ENCODE measurements at places on chromosomes 1 and 21.

DNA sequence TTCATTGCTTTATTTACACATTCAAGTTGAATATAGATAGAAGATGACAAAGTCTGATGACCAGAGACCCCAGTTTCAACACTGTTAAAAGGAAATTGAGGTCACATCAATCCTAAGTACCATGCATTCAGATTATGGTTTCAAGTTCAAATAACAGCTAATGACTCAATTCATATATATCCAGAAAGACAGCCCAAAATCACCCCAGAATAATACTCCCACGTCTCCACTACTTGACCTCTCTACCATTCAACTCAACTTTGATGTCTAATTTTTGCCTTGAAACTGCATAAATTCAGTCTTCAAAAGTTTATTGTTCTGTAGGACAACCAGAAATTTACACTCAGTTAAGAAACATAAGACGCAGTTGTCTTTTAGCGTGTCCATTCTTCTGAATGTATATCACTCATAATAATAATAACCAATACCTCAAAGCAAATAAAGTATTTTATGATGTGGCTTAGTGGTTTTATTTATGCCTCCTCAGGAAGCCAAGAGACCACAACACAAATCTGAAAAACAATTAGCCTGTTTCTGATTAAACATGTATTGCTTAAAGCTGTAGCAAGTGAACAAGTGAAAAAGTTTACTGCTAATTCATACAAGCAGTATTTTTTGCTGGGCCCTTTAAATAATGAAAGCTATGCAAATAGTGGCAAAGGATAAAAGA, 569.0 kb downstream of the LTN1 start:
- no peak for DNase-seq

DNA sequence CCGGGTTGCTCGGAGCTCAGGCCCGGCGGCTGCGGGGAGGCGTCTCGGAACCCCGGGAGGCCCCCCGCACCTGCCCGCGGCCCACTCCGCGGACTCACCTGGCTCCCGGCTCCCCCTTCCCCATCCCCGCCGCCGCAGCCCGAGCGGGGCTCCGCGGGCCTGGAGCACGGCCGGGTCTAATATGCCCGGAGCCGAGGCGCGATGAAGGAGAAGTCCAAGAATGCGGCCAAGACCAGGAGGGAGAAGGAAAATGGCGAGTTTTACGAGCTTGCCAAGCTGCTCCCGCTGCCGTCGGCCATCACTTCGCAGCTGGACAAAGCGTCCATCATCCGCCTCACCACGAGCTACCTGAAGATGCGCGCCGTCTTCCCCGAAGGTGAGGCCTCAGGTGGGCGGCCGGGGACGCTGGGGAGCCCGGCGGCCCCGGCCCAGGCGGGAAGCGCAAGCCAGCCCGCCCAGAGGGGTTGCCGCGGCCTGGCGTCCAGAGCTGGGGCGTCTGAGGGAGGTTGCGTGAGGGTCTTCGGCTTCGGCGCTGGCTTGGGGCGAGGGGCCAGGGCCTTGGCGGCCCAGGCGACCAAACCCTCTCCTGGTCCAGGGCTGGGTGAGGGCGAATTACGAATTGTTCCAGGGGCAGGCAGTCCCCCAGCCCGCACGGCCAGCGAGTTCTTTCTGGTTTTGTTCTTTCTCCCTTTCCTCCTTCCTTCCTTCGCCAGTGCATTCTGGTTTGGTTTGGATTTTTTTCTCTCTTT, 805 bp downstream of the SIM2 start:
- no peak for DNase-seq

- DNase-seq = no peak
Measured at GRCh38 chr1:42848823-42849537, 2.6 kb downstream of the ZNF691 start.

GRCh38 chr1:2392686-2393085, 1.0 kb downstream of the RER1 start:
- no peak for DNase-seq

GRCh38 chr1:64579767-64580166, 109.8 kb downstream of the CACHD1 start:
- no peak for DNase-seq

- DNase-seq = no peak
Measured at GRCh38 chr1:56045477-56045876, 533.9 kb downstream of the PLPP3 start.

- DNase-seq = no peak
Measured at GRCh38 chr1:56578138-56578962, 1.0 kb downstream of the PLPP3 start.

- no peak for DNase-seq
Measured at GRCh38 chr1:179586107-179586823, 5.4 kb upstream of the TDRD5 start.

- no peak for DNase-seq
Measured at GRCh38 chr1:85091671-85092280, 43.5 kb upstream of the MCOLN3 start.

GRCh38 chr1:153978274-153978909, 918 bp upstream of the JTB start:
- DNase-seq = no peak

DNA sequence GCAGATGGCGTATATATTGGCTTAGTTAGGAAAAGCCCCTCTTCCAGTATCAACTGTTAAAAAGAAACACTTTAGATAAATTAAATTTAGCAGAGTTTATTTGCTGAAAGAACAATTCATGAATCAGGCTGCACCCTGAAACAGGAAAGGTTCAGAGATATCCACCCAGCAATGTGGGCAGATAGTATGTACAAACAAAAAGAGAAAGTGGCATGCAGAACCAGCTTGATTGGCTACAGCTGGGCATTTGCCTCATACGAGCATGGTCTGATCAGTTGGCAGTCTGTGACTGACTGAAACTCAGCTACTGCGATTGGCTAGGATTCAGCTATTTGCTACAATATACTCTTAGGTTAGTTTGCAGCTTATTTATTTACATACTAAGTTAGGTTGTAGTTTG, 98.2 kb downstream of the ZC3H11B start:
- DNase-seq = no peak

- no peak for DNase-seq
Measured at GRCh38 chr21:16116069-16116468, 386.3 kb downstream of the USP25 start.

GRCh38 chr1:237032029-237032428, 10.0 kb upstream of the RYR2 start:
- DNase-seq = no peak

DNA sequence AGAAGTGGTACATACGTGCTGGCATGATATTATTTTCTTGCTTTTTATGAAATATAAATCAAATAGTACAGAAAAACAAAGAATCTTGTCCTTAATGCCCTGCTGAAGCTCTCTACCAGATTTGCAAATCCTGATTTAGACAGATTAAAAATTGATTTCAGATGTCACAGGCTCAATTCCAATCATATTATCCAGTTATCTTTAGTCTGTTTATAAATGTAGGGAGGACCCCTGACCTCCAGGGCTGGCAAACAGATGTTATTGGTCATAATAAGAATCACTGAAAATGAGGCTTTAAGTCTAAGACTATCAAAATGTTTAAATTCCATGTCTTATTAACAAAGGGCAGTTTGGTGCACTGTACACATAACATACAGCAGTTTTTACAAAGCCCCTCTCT, 62.1 kb downstream of the TP53BP2 start:
- no peak for DNase-seq

DNA sequence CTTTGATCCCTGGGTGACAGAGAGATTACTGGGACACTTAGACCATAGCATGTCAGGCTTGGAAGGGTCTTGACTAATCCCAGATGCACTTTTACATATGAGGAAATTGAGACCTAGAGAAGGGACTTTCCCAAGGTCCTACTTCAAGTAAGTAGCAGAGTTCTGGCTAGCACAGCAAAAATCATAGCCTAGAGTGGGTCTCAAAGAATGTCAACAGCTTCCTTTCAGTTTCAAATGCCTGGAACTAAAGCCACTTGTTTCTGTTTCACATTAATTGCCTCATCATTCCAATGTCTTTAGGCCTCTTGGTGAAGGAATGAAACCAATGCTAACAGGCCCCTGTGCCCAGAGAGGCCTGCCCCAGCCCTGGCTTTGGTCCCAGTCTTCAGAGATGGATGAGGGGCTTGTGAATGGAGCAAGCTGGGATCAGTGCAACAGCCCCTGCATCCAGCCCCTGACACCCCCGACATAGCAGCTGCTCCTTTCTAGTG, 26.6 kb downstream of the ATF3 start:
- DNase-seq = no peak

DNA sequence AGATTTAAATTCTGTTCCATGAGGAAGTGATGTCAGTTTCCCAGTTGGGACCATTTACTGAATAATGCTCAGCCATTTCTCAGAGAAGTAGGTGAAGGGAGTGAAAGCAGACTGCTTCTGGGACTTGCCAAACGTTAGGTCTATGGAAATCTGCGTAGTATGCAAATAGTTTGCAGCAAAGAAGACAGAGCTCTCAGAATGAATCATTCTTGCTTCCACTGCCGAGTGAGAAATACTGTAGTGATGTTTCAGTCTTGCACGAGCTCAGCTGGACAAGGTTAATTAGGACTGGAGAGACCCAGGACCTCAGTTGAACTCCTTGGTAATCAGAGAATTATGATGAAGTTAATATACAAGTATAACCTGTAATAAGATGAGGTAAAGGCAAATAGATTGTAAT, 317.7 kb upstream of the DAB1 start:
- no peak for DNase-seq

DNA sequence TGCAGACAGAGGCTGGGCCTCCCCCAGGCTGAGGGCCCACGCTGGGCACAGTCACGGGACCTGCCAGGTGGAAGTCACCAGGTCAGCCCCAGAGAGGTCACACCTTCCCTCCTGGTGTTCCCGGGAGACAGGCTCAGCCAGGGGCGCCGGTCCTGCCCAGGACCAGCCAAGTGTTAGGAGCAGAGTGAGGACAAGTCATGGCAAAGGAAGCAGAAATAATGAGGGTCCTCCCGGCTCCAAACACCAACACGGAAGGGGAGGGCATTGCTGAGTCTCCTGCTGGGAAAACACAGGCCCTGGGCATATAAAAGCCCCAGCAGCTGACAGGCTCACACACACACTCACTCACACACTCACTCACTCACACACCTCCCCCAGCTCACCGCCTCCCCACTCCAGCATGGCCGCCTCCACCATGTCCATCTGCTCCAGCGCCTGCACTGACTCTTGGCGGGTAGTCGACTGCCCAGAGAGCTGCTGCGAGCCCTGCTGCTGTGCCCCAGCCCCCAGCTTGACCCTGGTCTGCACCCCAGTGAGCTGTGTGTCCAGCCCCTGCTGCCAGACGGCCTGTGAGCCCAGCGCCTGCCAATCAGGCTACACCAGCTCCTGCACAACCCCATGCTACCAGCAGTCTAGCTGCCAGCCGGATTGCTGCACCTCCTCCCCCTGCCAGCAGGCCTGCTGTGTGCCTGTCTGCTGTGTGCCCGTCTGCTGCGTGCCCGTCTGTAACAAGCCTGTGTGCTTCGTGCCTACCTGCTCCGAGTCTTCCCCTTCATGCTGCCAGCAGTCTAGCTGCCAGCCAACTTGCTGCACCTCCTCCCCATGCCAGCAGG, at the start of gene KRTAP10-10:
KRTAP10-10 (plus strand) TSS at position 339 of the 833 bp plus-strand sequence; CDS start at position 401, 62 bp downstream.
- no peak for DNase-seq

DNA sequence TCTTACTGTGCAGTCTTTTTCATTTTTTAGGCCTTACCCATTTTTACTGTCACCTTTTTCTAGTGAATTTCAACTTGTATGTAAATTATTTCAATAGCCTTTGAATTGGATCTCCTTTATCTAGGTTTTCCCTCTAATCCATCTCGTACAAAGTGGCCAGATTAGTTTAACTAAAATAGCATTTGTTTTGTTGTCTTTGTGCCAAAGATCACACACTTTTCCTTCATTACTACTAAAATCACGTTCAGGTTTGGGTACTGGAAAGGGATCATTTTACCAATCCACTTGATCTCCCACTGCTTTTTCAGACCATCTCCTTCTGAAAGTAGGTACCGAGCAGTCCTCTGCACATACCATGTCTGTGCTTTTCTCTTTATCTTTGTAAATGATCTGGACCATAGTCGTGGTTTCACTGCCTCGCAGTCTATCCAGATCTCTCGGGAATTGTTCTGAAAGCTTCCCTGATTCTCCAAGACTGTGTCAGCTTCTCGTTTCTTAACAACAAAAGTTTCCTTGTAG, 20.1 kb downstream of the KDM1A start:
- DNase-seq = no peak

- no peak for DNase-seq
Measured at GRCh38 chr1:231855361-231855760, 228.8 kb downstream of the DISC1 start.

- no peak for DNase-seq
Measured at GRCh38 chr1:181099152-181100014, 10.9 kb downstream of the IER5 start.

DNA sequence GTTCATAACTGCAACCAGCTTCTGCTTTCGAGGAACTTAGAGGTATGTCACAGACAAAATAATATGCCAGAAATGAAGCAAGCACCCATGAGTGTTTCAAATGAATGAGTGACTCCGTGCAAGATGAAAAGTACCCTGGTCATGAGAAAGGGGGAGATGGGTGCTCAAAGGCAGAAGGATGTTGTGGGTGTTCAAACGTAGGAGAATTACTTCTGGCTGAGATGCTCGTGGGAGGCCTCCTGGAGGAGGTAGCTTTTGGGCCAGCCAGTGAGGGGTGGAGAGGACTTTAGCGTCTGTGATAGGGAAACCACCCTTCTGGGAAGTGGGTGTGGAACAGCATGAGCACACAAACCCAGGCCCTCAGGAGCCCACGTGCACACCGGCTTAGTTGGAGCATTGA, 113.8 kb downstream of the SYF2 start:
- DNase-seq = no peak

DNA sequence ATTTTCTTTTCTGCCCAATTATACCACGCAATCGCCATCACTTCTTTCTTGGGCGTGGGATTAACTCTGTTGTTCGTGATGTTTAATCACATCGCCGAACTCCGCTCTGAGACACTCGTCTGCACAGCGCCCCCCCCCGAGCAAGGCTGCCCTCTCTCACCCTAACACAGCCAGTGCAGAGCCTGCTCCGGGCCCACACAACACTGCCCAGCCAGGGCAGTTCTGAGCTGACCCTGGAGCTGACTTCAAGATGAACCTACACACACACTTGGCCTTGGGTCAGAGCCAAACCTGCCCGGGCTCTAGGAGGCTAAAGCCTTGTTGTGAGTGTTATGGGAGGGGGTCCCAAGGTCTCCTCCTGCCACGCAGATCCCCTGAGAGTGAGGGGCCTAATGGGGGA, 64.6 kb upstream of the LRP8 start:
- no peak for DNase-seq

DNA sequence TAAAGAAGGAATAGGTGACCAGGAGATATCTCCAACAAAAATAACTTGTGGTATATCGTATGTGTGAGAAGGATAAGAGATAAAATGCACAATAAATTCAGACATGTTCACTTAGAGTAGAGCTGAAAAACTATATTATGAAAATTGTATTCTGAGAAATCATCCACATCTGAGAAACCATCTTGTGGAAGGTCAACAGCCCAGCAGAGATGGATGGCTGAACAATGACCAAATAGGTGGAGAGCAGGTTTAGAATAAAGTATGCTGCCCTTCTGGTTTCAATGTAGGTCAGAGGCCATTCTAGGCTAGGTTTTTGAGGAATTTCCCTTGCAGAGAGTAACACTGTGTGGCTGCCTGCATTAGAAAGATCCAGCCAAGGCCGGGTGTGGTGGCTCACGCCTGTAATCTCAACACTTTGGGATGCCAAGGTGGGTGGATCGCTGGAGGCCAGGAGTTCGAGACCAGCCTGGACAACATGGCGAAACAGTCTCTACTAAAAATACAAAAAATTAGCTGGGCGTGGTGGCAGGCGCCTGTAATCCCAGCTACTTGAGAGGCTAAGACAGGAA, 8.8 kb upstream of the UAP1 start:
- DNase-seq = no peak
